Tibial nerve (tissue), 4 donors: ENCODE measurements at places on chromosomes 1 and 21.

- DNase-seq, result no peak
These were observed 162.5 kb downstream of the PCBP3 start for GRCh38 chr21:45806042-45806441.

GRCh38 chr1:202227997-202228401, 34.4 kb downstream of the LGR6 start:
- no peak for DNase-seq

DNA sequence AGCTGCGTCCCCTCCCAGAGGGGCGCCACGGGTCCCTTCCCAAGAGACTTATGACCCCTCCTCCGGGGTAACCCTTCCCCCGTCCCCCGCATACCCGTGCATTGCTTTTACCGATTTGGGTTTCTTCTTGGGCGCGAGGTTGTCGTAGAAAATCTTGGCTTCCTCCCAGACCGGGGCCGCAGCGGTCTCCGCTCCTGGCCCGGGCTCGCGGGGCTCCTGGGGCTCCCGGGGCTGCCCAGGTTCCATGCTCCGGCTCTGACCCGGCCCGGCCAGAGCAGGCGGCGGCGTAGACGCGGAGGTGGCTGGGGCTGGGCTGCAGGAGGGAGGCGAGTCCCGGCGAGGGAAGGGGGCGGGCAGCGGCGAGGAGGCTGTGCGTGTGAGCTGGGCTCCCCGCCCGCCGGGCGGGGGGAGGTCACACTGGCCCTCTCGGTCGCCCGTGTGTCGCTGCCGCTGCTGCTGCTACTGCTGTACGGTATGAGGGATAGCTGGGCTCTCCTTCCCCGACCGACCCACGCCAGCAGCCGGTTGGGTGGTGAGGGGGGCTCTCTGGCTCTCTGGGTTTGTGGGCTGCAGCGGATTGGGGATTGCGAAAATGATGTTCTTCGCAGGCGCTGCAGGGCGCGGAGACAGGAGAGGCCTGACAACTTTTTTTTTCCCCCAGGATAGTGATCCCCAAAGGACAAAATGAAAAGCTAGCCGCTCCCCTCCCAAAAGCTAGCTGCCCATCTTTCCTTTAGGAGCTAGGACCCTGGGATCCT, at the start of gene NT5C1A:
Gene NT5C1A, minus strand, starts transcription at position 315 of the 758 bp plus-strand sequence. Its CDS starts 69 bp downstream, at position 246.
- no peak for DNase-seq

GRCh38 chr1:107413546-107413945, 272.7 kb downstream of the NTNG1 start:
- no peak for DNase-seq

- DNase-seq, result no peak
These were observed 23.8 kb downstream of the RIMS3 start for GRCh38 chr1:40641601-40642242.

- no peak for DNase-seq
These were observed 66.8 kb downstream of the DOP1B start for GRCh38 chr21:36223451-36223850.

DNA sequence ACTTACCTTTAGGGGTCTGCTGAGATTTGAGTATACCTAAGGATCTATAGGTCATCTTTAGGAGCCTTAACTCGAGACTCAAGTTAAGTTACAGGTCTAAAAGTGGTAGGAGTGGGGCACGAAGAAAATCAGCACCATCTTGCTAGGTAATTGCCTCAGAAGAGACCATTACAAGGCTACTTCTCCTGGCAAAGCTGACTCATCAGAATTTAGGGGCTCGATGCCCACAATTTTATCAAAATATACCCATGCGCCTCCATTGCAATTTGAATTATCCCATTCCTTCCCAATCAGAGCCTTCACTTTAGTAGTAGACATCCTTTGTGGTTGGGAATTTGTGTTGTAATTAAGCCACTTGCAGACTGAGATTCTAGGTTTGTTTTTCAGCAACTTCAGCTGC, 1994.3 kb downstream of the MRPL39 start:
- DNase-seq, result no peak
